Stimulated activated CD8-positive, alpha-beta memory T cell treated with anti-CD3 and anti-CD28 coated beads, Interleukin-7, amount 100 ng/mL, for 4 hours (primary cell): ENCODE measurements at places on chromosomes 7 and 10.
A peak's percentile ranks its signal among the peaks of the same experiment; 100 is the strongest.

- DNase-seq: peak; percentile 56
Measured at GRCh38 chr10:70478191-70479164, at the start of gene PALD1. PALD1 (plus strand) TSS chr10:70478767; CDS start chr10:70525952, 47,185 bp downstream.

DNA sequence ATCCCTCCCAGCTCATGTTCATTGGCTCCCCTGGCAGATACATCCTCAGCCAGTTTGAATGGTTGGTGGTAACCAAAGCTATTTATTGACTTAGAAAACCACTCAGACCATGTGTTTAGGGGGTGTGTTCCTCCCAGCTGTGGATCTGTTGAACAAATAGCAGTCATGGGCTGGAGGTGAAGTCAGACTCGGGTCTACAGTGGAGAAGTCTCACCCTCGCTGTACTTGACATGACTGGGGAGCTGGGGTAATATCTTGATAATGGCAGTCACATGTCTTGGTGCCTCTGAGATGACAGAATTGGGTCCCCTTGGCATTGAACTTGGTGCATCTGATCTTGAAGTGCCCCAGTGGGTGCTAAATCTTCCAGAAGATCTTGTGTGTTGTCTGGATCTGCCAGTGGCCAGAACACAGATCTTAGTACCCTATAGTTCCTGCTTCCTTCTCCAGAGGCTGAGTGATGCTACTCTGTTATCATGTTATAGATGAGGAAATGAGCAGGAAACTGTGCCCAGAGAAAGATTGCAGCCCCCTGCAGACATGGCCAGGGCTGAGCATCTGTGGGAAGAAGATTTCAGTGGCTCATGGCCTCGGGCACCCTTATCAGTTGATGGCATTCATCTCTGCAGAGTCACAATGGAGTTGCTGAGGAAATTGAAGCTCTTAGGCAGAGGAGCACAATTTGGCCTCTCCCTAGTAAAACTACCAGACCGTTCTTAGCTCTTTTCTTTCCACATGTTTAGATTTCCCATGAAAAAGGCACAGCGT, 50.4 kb downstream of the ADRA2A start:
- DNase-seq: no peak

GRCh38 chr7:99514050-99514449, 9.6 kb downstream of the ZKSCAN5 start:
- no peak for DNase-seq

GRCh38 chr7:139132887-139133286, 23.4 kb upstream of the ZC3HAV1 start:
- DNase-seq: no peak

- no peak for DNase-seq
Measured at GRCh38 chr7:106075937-106076336, 36.2 kb downstream of the SYPL1 start.

- DNase-seq: no peak
Measured at GRCh38 chr10:124999433-125000365, 57.8 kb downstream of the ZRANB1 start.

DNA sequence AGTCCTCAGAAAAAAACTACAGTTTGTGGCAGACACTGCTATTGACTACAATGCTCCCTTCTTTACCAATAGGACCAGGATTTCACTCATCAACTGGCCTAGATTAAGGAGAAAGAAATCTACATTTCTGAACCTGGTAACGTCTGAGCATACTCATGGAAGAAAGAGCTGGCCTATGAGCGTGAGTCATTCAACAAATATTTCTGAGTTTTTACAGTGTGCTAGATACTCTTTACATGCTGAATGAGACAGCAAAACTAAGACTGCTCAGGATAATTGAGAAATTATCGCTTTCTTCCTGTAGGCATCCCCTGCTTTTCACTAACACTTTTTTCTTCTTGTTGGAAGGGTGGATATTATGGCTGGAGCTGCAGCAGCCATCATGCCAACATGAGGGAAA, 609.7 kb downstream of the TNS3 start:
- DNase-seq: no peak

DNA sequence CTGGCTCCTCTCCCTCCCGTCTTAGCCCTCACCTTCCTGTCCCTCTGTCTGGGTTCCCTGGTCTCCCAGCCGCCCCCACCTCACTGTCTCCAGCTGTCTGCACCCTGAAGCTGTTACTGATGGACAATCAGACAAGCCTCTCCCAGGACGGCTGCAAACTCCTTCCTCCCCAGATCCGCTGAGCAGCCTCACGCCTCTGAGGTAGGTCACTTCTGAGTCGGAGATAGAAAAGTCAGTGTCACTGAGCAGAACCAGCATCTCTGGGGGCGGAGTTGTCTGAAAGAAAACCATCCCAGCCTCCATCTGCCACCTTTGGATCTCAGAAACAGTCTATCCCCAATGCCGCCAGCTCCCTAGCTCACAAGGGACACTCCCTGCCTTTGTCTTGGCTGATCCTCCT, 27.4 kb downstream of the FAM241B start:
- no peak for DNase-seq
